ENCODE measurements at places on chromosomes 11 and 22. TPM values are rescaled to one million over a fixed set of nuclear protein-coding genes. Genes with fewer than 3 reads are reported as not detected.

MUC2 gene
- under 0.01 TPM for polyA plus RNA-seq

PCSK7 gene
- 13.4 TPM for polyA plus RNA-seq

OR51F1 gene
- polyA plus RNA-seq: not detected

RELA gene
- 51.0 TPM for polyA plus RNA-seq

PAMR1 gene
- not detected for polyA plus RNA-seq

TPBGL gene
- polyA plus RNA-seq: not detected

MISFA gene
- polyA plus RNA-seq: 1.4 TPM

NRXN2 gene
- 0.03 TPM for polyA plus RNA-seq

DDI1 gene
- not detected for polyA plus RNA-seq

PATE2 gene
- not detected for polyA plus RNA-seq

DYNC2H1 gene
- 0.49 TPM for polyA plus RNA-seq

CDK2AP2 gene
- polyA plus RNA-seq: 15.2 TPM

SPDYC gene
- 0.26 TPM for polyA plus RNA-seq

Measured in HepG2 (cell line).